Stimulated activated naive B cell treated with anti-CD40 and anti-IgM and Interleukin-4, amounts not matched to agents 10 μg/mL and 1 μg/mL and 100 μg/mL, for 72 hours (primary cell): ENCODE measurements at places on chromosomes 5 and 9.

DNA sequence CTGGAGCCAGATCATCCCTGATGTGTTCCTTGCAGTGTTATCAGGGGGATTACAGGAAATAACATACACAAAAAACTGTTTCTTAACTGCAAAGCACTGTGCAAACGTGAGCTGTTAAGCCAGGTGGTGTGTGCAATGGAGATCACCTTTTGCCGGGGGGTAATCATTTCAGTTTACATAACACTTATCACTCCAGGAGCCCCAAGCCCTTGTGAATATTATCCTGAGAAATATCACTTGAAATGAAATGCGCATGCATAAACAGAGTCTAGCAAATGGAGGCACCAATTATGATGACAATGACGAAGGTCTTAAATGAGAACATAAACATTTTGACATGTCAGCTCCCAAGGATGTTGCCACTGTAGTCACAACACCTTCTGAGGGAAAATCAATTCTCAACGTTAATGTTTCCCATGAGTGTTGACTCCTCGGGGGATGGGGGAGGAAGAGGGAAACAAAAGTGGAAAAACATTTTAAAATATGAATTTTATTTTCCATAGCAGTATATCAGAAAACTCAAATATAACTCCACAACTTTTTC lies 54.5 kb upstream of the RAD23B start:
- peaks cover 73% of the 10 kb centered on the region for H3K27me3 ChIP-seq
- H3K27ac ChIP-seq = no peak overlapping the region

DNA sequence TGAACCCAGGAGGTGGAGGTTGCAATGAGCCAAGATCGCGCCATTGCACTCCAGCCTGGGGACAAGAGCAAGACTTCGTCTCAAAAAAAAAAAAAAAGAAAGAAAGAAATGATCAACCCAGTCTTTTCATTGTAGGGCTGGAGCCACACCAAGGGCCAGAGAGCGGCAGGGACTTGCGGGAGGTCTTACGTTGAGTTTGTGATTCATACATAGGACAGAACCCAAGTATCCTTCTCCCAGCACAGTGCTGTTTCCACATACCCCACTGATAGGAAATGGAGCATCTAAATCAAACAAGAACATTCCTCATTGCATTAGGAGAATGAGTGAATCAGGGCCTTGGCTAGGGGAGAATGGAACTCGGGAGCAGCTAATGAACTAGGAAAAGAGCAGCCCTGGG lies 3.5 kb upstream of the TNIP1 start:
- H3K27ac ChIP-seq = peak overlapping the region; percentile 31
- peaks cover 65% of the 10 kb centered on the region for H3K36me3 ChIP-seq
- H3K4me3 ChIP-seq = peak overlapping the region; percentile 92
- no peak for DNase-seq

DNA sequence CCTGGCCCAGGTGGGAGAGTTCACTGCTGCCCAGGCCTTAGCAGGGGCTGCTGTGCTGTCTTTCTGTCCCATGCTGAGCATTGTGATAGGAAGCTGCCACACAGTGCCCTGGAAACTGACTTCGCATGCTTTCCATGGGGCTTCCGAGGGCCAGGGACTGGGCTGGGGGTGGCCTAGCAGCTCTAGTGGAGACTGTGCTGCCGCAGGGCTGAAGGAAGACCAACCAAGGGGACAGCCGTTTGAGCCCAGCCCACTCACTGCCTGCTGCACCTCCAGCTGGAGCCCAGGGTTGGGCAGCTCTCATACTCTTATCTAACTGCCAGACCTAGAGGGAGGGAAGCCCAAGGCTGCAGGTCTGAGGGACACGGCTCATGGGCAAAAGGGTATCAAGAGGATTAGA lies 79.2 kb downstream of the RGS3 start:
- no peaks in the 10 kb centered on the region for H3K4me1 ChIP-seq
- H3K4me3 ChIP-seq = no peak overlapping the region
- no peaks in the 10 kb centered on the region for H3K36me3 ChIP-seq

DNA sequence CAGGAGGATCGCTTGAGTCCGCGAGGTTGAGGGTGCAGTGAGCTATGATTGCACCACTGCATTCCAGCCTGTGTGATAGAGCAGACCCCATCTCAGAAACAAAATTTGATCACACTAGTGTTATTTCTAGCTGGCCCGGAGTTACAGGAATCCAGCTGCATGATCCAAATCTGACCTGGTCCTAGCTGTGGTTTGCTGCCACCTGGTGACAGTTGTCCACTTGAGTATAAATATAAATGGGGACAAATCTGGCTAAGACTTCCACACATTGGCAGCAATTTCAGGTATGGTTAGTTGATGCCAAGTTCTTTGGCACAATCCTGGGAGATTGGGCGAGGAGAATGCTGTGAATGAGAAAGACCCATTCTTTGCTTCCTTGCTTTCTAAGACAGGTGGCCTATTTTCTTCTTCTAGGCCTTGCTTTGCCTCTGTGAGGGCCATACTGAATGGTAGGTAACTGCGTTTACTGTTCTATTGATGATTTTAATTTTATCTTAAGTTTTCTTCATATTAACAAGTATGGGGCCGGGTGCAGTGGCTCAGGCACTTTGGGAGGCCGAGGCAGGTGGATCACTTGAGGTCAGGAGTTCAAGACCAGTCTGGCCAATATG lies 35.4 kb downstream of the UBE2R2 start:
- no peaks in the 10 kb centered on the region for H3K27me3 ChIP-seq
- peaks cover 2% of the 10 kb centered on the region for H3K36me3 ChIP-seq

DNA sequence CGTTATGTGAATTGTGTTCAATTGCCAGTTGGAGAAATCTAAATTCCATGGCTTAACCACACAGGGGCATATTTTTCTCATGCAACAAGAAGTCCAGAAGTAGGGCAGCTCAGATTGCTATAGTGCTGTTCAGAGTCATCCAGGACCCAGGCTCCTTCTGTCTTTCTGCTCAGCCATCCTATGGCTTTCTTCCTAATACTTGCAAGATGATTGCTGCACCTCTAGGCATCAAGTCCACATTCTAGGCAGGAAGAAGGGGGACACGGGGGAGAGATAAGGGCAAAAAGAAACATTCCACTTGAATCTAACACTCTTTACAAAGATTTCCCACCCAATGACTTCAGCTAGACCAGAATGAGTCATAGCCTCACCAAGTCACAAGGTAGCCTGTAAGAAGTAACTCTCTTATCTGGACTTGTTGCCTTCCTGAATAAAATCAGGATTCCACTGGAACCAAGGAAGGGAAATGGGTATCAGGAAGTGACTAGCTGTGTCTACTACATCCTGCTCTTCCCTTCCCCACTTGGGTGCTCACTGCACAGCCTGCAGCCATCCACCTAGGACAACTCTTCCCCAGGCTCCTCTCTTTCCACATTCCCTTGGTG lies 5.3 kb downstream of the ERAP2 start:
- H3K36me3 ChIP-seq = peaks cover 52% of the 10 kb centered on the region
- no peaks in the 10 kb centered on the region for H3K27me3 ChIP-seq
- H3K4me1 ChIP-seq = peaks cover 72% of the 10 kb centered on the region
- H3K27ac ChIP-seq = peak overlapping the region; percentile 92
- DNase-seq = no peak

GRCh38 chr9:14354201-14354600 lies 40.3 kb upstream of the NFIB start:
- H3K36me3 ChIP-seq = no peaks in the 10 kb centered on the region
- H3K4me3 ChIP-seq = no peak overlapping the region
- H3K27me3 ChIP-seq = peaks cover 51% of the 10 kb centered on the region
- no peak for DNase-seq
- H3K27ac ChIP-seq = no peak overlapping the region

- H3K27ac ChIP-seq = no peak overlapping the region
- peaks cover 5% of the 10 kb centered on the region for H3K36me3 ChIP-seq
- H3K4me3 ChIP-seq = no peak overlapping the region
- no peak for DNase-seq
- H3K4me1 ChIP-seq = peaks cover 32% of the 10 kb centered on the region
Observed at GRCh38 chr9:81562231-81563019, 126.9 kb downstream of the TLE1 start.

- no peaks in the 10 kb centered on the region for H3K36me3 ChIP-seq
- no peak overlapping the region for H3K4me3 ChIP-seq
- H3K27me3 ChIP-seq = no peaks in the 10 kb centered on the region
- H3K27ac ChIP-seq = no peak overlapping the region
- no peak for DNase-seq
Observed at GRCh38 chr5:117759849-117760499, 1185.4 kb upstream of the SEMA6A start.

DNA sequence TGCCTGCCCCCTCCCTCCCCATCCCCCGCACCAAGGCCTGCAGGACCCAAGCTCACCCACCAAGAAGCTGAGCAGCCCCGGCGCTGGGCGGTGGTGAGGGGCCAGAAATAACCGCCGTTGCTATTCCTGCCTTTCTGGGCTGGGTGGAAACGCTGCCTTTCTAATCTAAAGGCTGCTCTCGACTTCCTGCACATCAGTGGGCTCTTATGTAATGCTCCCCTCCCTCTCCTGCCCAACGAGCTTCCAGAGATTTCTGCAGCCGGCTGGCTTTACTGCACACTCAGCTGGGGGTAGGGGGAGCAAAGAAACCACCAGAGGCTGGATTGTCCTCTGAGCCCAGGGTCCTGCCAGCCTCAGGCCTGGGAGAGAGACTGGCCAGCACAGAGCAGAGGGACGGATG lies 6.9 kb upstream of the EGR1 start:
- H3K4me1 ChIP-seq = peaks cover 49% of the 10 kb centered on the region
- H3K27me3 ChIP-seq = peaks cover 3% of the 10 kb centered on the region
- no peak overlapping the region for H3K27ac ChIP-seq

- H3K4me1 ChIP-seq = no peaks in the 10 kb centered on the region
- H3K27me3 ChIP-seq = no peaks in the 10 kb centered on the region
- no peak for DNase-seq
- H3K36me3 ChIP-seq = no peaks in the 10 kb centered on the region
- no peak overlapping the region for H3K27ac ChIP-seq
Observed at GRCh38 chr9:8096091-8096490, 296.5 kb upstream of the DMAC1 start.

DNA sequence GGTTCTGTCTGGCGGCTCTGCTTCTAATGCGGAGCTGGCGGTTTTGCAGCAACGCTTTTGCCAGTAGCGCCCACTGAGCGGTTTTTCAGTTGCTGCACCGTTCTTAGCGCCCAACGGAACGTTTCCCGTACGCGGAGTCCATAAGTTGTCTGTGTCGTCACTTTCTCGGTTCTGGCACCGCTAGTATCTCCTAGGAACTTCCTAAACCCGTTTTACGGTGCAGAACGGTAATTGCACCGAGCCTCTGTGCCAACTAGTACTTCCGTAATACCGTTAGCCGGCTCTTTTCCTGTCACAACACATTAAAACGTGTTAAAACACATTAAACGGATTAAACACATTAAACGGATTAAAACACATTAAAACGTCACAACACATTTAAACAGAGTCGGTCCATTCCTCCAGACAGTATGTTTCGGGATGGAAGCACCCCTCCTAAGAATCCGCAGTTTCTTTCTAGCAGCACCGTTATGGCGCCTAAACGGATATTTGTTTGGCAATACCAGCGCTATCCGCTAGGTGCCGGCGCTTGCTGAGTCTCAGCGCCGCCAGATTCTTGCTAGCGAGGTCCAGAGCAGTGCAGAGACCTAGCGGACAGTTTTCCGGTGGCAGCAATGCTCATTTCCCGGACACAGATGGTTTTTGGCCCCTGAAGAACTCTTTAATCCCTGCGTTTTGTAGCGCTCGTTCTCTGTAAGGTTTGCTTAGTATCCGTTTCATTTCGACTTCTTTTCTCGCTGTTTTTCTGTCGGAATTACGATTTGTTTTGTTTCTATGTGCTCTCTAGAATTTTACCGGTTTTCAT lies 45.4 kb downstream of the ANXA2R start:
- peaks cover 19% of the 10 kb centered on the region for H3K4me1 ChIP-seq
- DNase-seq = peak; percentile 85
- peak overlapping the region; percentile 100 for H3K27ac ChIP-seq
- H3K4me3 ChIP-seq = peak overlapping the region; percentile 99

GRCh38 chr9:98907055-98907454 lies 36.7 kb upstream of the COL15A1 start:
- H3K27me3 ChIP-seq = peaks cover 24% of the 10 kb centered on the region
- H3K36me3 ChIP-seq = no peaks in the 10 kb centered on the region
- H3K27ac ChIP-seq = no peak overlapping the region
- no peak overlapping the region for H3K4me3 ChIP-seq

GRCh38 chr9:113624721-113625120 lies 161.2 kb downstream of the RGS3 start:
- H3K27ac ChIP-seq = peak overlapping the region; percentile 73
- DNase-seq = no peak
- peaks cover 6% of the 10 kb centered on the region for H3K27me3 ChIP-seq

GRCh38 chr5:7464182-7464581 lies 68.2 kb downstream of the ADCY2 start:
- no peak for DNase-seq
- H3K27me3 ChIP-seq = no peaks in the 10 kb centered on the region
- H3K4me3 ChIP-seq = no peak overlapping the region
- no peaks in the 10 kb centered on the region for H3K4me1 ChIP-seq
- H3K27ac ChIP-seq = no peak overlapping the region
- H3K36me3 ChIP-seq = no peaks in the 10 kb centered on the region

- no peaks in the 10 kb centered on the region for H3K36me3 ChIP-seq
- H3K27me3 ChIP-seq = peaks cover 10% of the 10 kb centered on the region
- DNase-seq = no peak
- no peak overlapping the region for H3K4me3 ChIP-seq
- no peak overlapping the region for H3K27ac ChIP-seq
Observed at GRCh38 chr9:78010445-78010844, 21.2 kb downstream of the GNAQ start.

DNA sequence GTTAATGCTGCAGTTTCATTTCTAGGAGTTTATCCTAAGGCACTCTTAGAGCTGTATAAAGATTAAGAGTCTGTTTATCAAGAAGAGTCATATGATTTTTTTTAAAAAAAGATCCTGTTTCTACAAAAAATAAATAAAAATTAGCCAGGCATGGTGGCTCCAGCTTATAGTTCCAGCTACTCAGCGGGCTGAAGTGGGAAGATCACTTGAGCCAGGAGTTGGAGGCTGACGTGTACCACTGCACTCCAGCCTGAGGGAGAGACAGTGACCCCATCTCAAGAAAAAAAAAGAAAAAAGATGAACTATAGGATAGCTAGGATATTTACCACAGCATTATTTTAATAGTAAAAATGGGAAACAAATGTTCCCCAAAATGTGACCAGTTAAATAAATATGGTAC lies 3.3 kb upstream of the UBE2D2 start:
- H3K4me1 ChIP-seq = peaks cover 11% of the 10 kb centered on the region
- H3K36me3 ChIP-seq = peaks cover 9% of the 10 kb centered on the region
- no peak overlapping the region for H3K4me3 ChIP-seq
- no peak overlapping the region for H3K27ac ChIP-seq
- H3K27me3 ChIP-seq = no peaks in the 10 kb centered on the region
- no peak for DNase-seq

DNA sequence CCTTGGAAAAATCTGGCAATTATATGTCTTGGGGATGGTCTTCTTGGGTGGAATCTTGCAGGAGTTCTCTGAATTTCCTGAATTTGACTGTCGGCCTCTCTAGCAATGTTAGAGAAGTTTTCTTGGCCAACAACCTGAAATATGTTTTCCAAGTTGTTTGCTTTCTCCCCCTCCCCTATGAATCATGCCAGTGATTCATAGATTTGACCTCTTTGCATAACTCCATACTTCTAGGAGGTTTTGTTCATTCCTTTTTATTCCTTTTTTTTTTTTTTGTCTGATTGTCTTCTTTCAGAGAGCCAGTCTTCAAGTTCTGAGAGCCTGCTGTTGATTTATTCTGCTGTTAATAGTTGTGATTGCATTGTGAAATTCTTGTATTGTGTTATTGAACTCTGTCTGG lies 56.7 kb upstream of the SLC44A1 start:
- H3K27ac ChIP-seq = no peak overlapping the region
- no peak for DNase-seq
- no peaks in the 10 kb centered on the region for H3K27me3 ChIP-seq
- no peaks in the 10 kb centered on the region for H3K36me3 ChIP-seq
- no peaks in the 10 kb centered on the region for H3K4me1 ChIP-seq

GRCh38 chr9:82091100-82091499 lies 102.5 kb downstream of the SPATA31D1 start:
- H3K4me3 ChIP-seq = no peak overlapping the region
- no peak for DNase-seq
- no peaks in the 10 kb centered on the region for H3K27me3 ChIP-seq
- no peaks in the 10 kb centered on the region for H3K36me3 ChIP-seq
- H3K27ac ChIP-seq = peak overlapping the region; percentile 93
